ENCODE measurements at places on chromosomes 3 and 15.
A peak's percentile ranks its signal among the peaks of the same experiment; 100 is the strongest.

DNA sequence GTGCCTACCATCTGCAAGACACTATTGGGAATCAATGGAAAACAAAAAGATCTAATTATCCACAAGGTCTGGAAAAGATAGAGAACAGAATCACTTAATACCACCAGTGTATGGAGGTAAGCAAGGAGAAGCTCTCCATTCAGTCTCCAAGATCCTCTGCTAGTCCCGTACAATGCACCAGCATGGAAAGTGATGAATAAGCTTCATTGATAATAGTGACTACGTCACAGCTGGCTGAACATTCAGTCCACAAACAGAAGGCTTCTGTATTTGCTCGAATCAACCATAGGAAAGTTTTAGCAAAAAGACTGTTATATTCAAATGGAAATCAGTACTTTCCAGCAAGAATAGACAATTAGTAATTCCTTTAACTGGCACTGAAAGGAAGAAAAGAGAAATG is 42.9 kb downstream of the IGSF11 start:
- DNase-seq = no peak

- peak; percentile 15 for DNase-seq
Observed at GRCh38 chr15:66702787-66703539, 927 bp downstream of the SMAD6 start.

DNA sequence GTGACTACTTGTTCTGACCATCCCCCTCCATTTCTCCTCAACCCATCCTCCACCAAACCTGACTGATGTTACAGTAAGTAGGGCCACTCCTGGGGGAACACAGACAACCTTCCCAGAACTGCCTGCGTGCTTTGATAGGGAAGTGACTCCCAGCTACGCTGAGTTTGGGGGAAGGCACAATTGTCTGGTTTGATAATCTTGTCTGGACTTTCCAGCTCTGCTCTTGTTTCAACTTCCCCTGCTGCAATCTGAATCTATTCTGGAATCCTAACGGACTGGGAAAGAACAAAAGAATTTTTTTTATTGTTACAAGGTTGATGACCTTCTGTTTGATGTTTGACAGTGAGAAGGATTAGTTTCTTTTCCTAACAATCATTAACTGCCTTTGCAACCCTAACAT is 895.6 kb downstream of the ROBO1 start:
- no peak for DNase-seq

GRCh38 chr15:35181538-35181937 is 96.4 kb upstream of the NANOGP8 start:
- no peak for DNase-seq

DNA sequence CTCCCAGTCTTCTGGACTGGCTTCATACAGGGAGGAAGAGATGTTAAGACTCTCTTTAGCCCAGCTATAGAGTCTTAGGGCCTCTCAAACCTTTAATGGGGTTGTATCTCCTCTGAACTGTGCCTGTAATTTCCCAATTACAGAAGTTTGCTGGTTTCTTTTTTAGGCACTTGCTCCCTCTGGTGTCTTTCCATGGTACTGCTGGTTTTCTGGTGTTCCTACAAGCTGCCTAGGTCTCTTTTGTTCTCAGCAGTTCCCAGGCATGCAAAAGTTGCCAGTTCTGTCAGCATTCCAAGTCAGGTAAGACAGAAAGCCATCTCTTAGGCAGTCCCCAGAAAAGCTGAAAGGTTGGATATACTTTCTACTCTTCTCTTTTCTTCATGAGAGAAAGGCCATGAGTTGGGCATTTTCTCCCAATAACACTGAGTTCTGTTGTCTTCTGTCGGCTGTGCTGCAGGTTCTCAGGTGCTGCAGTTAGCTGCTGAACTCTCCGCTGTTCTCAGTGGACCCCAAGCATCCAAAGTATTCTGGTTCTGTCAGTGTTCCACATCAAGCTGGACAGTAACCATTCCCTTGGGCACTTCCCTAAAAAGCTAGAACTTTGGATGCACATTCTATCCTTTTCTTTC is 54.4 kb upstream of the EHHADH start:
- DNase-seq = peak; percentile 69

DNA sequence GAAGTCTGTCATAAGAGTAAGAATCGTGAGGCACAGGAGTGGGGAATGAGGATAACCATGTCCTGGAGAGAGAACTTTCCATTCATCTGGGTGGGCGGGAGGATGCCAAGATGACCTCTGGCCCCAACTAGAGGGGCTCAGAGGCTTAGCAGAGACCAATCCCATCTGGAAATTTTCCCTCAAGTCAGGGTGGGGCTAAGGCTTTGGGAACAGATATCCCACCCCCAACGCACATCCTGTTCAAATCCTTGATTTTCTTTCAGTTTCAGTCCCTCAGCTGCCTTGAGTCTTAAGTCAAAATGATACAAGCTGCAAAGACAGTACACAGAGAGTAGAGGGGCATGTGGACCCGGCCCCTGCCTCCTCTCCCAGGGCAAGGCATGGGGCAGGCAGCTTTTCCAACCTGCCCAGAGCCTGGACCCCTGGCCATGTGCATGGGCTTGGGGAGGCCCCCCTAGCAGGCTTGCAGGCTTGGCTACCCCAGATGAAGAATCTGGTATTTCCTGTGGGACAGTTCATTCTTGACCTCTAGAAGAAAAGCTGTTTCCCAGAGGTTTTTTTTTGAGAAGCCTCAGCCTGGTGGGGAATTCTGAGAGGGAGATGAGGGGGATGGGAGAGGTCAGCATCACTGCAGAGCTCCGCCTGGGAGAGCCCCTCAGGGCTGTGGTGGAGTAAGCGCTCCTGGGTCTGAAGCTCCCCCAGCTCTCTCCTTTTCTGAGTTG is 109.7 kb upstream of the HACD2 start:
- DNase-seq = no peak

- DNase-seq = peak; percentile 85
Observed at GRCh38 chr15:74384881-74385643, 17.6 kb upstream of the CYP11A1 start.

GRCh38 chr15:93035953-93036810 is 52.8 kb downstream of the RGMA start:
- DNase-seq = no peak

GRCh38 chr15:96028620-96029019 is 301.9 kb upstream of the NR2F2 start:
- no peak for DNase-seq

DNA sequence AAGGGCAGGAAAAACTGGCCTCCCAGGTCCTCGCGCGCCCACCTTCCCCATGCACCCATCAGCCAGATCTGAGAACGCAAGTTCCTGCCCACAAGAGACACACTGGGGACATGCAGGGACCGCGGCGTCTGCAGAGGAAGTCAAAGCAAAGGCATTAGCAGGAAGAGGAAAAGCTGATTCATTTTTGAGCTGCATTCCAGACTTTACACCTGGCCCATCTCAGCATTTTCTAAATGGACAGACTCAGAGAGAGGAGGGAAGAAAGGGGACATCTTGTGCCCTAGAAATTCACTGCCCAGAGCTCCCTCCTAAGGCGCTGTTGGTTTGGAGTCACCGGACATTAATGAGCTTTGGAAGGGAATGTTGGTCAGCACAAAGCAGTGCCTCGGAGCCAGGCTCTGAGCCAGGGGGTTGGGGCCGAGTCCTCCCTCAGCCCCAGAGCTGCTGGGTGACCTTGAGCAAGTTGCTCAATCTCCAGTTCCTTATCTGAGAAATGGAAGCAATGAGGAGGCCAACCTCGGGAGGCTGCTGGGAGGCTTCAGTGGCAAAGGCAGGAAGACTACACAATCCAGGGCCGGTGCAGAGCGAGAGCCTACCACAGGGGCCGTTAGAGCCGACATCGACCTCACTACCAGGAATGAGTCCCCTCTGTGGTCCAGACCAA is 150.5 kb upstream of the IQSEC1 start:
- DNase-seq = no peak

- DNase-seq = no peak
Observed at GRCh38 chr3:146621723-146622122, 16.6 kb upstream of the PLSCR5 start.

DNA sequence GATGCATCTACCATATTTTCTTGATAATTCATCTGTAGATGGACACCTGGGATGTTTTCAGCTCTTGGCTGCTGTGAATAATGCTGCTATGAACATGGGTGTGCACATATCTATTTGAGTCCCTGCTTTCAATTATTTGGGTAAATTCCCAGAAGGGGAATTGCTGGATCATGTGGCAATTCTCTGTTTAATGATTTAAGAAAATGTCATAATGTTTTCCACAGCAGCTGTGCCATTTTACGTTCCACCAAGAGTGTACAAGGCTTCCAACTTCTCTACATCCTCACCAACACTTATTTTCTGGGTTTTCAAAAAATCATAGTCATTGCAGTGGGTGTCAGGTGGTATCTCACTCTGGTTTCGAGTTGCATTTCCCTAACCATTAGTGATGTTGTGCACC is 64.4 kb downstream of the NSMCE3 start:
- DNase-seq = no peak

- DNase-seq = no peak
Observed at GRCh38 chr3:11162401-11163345, 8.4 kb downstream of the HRH1 start.

GRCh38 chr3:67521053-67521646 is 133.3 kb downstream of the SUCLG2 start:
- no peak for DNase-seq

- no peak for DNase-seq
Observed at GRCh38 chr3:69541711-69542088, 155.8 kb upstream of the FRMD4B start.

DNA sequence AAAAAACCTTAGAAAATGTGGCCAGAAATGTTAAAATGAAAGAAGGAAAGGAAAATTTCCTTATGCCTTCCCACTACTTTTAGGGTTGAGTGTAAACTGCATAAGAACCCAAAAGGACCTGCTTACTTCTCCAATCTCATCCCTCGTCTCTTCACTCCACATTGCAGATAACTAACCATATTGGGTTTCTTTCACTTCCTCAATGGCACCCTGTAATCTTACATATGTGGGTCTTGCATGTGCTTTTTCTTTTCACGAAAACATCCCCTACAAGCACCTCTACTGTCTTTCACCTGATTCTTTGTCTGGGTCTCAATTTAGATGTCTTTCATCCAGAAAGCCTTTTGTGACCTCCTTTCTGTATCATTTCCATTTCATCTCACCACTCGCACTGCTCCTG is 23.1 kb downstream of the EOMES start:
- DNase-seq = no peak

- no peak for DNase-seq
Observed at GRCh38 chr15:70923311-70924080, 30.9 kb downstream of the LRRC49 start.

DNA sequence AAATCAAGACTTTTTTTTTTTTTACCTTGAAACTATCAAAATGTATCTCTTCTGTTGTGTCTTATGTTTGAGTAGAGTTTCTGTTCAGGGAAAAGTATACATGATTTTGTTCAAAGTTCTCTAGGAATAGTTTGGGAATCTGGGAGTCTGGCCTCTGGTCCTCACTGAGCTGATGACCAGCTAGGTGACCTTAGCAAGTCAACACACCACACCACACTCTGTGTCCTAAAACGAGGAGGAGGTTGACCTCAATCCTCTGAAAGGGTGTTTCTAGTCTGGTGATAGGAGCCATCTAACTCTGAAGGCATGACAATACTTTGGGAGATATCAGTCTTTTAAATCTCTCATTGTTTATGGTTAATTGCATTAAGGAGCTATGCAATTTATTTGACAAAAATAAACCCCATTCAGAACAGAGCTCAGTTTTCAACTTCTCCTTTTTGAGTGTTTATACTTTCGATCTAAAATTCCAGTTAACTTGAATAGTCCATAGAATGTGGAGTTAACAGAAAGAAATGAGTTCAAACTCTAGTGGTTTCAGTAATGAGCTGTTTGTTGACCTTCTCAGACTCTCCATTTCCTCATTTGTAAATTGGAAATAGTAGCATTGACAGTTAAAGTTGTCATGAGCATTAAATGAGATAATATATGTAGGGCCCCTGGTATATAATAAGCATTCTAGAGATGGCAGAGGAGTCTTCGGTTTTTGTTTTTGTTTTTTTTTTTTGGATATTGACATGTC is 112.2 kb upstream of the LRRN1 start:
- no peak for DNase-seq

- no peak for DNase-seq
Observed at GRCh38 chr15:69323893-69324430, 25.2 kb downstream of the PAQR5 start.

GRCh38 chr15:75456710-75457109 is 5.2 kb upstream of the SIN3A start:
- DNase-seq = no peak

- DNase-seq = peak; percentile 55
Observed at GRCh38 chr3:122427857-122428471, 12.1 kb upstream of the WDR5B start.

- no peak for DNase-seq
Observed at GRCh38 chr3:117411971-117412370, 702.4 kb downstream of the TUSC7 start.

DNA sequence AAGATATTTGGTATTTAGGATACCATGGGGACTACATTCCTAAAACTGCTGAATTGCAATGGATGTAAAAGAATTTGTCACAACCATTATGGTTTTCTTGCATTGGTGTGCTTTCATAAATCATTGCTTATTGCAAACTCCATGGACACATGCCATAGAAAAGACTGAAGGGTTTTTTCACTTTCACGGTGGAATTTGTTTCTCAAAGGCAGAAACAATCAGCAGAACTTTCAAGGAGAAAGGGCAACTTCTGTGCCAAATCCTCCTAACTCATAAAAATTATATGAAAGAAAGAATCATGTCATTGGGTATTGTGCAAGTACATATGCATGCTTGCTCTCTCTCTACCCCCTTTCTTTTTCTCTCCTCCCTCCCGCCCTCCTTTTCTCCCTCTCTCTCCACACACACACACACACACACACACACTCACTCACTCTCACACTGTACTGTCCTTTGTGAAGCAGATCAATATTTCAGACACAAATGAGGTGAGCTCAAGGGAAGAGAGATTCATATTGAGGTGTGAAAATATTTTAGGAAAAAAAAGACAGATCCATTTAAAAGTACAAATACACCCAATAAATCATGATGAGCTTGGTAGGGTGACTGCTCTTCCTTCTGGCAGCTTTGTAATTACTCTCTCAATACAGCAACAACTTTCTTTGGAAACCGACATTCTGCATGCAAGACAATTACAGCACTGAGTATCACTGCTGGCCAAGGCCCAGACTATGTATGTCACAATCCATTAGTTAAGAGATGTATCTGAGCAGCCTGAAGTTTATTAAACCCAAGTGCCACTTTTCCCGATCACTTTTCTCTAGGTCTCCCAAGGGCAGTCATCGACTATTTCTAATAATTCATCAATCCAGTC is 492.6 kb downstream of the TUSC7 start:
- DNase-seq = no peak

GRCh38 chr15:92681141-92681631 is 25.6 kb upstream of the FAM174B start:
- no peak for DNase-seq

GRCh38 chr15:99324082-99324620 is 72.9 kb downstream of the LRRC28 start:
- no peak for DNase-seq

DNA sequence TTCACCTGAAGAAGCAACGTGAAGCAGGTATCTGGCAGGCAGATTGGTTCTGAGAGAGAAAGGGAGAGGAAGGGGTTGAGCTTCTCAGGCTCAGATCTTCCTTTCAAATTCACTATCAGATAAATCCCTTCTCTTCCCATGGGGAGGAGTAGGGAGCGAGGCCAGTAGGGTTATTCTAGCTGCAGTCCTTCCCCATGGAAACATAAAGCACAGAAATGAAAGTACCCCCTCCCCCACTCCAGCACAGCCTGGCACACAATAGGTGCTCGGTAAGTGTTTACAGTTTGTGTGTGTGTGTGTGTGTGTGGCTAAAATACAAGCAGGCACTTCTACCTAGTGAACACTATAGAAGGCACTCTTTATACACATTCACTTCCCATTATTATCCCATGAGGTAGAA is 20.8 kb upstream of the VPS8 start:
- no peak for DNase-seq
